ENCODE measurements at places on chromosomes 6 and 20. TPM values are rescaled to one million over a fixed set of nuclear protein-coding genes. Genes with fewer than 3 reads are reported as not detected.

PABPC1L gene
- 30.0 TPM for total RNA-seq

FAM83D gene
- total RNA-seq = 14.1 TPM

TINAG gene
- 17.2 TPM for total RNA-seq

RUNX2 gene
- total RNA-seq = 3.3 TPM

ERVFRD-1 gene
- not detected for total RNA-seq

ADRM1 gene
- total RNA-seq = 58.3 TPM

PHACTR1 gene
- total RNA-seq = 13.8 TPM
